ENCODE measurements at places on chromosomes 11 and 22.

DNA sequence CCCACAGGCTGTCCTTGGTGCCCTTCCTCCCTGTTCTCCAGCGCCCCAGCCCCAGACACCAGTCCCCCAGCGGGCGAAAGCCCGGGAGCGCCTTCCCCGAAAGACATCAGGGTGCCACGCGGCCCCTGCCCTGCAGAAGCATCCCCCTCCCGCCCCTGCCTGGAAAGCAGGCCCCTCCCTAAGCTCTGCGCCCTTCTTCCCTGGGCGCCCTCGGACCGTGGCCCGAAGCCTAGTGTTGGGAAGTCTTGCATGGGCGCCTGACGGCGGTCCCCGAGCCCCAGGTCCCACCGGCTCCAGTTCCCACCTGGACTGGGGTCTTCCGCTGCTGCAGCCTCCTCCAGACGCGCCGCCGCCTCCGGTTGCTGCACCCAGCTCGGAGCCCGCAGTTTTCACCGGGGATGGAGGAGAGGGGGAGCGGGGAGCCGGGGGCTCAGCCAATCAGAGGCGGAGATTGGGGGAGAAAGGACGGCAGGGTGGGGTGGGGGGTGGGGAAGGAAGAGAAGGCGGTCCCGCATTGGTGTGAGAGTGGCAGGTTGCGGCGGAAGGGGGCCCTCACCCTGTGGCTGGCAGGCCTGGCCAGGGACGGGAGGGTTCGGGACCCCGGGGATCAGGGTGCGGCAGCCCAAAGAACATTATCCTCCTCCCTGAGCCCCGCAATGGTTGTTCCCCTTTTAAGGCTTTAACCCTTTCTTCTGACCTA lies at the start of gene THY1:
THY1 (minus strand) TSS at position 364 of the 700 bp plus-strand sequence. CDS start 2,267 bp downstream, outside the sequence.
- DNase-seq, result no peak

- peak; percentile 85 for DNase-seq
These were observed 10.1 kb downstream of the C11orf91 start for GRCh38 chr11:33690290-33691065.

GRCh38 chr11:127195501-127196120 lies 195.0 kb upstream of the KIRREL3 start:
- no peak for DNase-seq

- DNase-seq, result no peak
These were observed 1.0 kb upstream of the SESN3 start for GRCh38 chr11:95231881-95232605.

- DNase-seq, result no peak
These were observed 21.3 kb upstream of the TSKU start for GRCh38 chr11:76761718-76762355.

Data from T1000 (cell line).